Osteoblast (primary cell): ENCODE measurements at places on chromosomes 16 and 17. TPM values are rescaled to one million over a fixed set of nuclear protein-coding genes. Genes with fewer than 3 reads are reported as not detected.
A peak's percentile ranks its signal among the peaks of the same experiment; 100 is the strongest.

TBC1D3D gene
- total RNA-seq = not detected in 2 replicates

TAT gene
- total RNA-seq = under 0.01 TPM in 1 of 2 replicates, not detected in the other

SLC7A6OS gene
- 12.1 and 12.3 TPM in 2 replicates for total RNA-seq

HS3ST4 gene
- not detected in 2 replicates for total RNA-seq

BCO1 gene
- total RNA-seq = not detected in 2 replicates

NOB1 gene
- 35.5 and 36.2 TPM in 2 replicates for total RNA-seq

TSPOAP1 gene
- total RNA-seq = 3.8 and 4.3 TPM in 2 replicates

PLLP gene
- total RNA-seq = under 0.01 TPM in 2 replicates

- DNase-seq = no peak
These were observed 22.1 kb upstream of the FASN start for GRCh38 chr17:82120148-82120547.

DNA sequence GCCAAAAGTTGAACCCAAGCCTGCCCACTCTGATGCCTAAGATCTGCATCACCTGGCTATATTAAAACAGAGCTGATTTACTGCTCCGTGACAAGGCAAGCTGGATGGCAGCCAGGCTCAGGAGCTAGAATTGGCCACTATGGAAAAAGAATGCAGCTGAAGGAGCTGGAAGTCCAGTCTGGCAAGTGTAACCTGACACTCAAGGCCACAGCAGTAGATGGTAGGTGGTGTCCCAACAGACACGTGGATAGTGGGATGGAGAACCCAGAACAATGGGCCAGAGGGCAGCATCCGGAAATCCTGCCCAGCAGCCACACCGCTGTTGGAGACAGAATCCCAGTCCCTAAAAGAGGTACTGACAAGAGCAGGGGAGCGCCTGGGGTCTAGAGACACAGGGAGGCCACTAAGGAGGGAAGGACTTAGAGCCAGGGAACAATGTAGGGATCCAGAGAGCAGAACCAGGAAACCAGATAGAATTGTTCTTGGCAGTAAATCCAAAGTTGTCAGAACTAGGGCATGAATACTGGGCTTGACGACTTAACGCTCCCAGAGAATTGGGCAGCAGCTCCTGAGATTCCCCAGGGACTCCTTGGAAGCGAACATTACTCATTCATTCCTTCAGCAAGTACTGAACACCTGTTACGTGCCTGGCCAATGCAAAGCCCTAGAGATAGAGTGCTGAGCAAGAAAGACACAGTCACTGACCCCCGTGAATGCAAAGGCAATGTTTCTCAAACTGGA lies 85.7 kb downstream of the CDYL2 start:
- DNase-seq = no peak

GRCh38 chr17:59838052-59838916 lies 54.5 kb downstream of the TUBD1 start:
- no peak for DNase-seq

DNA sequence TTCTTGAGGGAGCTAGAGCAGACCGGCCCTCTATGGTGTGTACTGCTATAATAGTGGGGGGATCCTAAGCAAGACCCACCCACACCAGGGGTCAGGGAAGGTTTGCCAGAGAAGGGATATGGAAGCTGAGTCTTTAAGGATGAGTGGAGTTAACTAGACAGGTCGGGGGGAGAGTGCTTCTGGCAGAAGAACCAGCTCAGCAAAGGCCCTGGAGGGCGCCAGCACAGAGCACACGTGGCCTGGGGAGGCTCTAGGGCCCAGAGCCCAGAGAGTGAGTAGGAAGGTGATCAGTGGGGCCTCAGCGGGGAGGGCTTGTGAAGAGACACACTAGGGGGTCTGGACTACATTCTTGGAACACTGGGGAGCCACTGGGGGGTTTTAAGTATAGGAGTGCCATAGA lies 21.1 kb downstream of the NGFR start:
- DNase-seq = peak; percentile 62

- no peak for DNase-seq
These were observed 52.5 kb downstream of the LITAF start for GRCh38 chr16:11534262-11534661.

DNA sequence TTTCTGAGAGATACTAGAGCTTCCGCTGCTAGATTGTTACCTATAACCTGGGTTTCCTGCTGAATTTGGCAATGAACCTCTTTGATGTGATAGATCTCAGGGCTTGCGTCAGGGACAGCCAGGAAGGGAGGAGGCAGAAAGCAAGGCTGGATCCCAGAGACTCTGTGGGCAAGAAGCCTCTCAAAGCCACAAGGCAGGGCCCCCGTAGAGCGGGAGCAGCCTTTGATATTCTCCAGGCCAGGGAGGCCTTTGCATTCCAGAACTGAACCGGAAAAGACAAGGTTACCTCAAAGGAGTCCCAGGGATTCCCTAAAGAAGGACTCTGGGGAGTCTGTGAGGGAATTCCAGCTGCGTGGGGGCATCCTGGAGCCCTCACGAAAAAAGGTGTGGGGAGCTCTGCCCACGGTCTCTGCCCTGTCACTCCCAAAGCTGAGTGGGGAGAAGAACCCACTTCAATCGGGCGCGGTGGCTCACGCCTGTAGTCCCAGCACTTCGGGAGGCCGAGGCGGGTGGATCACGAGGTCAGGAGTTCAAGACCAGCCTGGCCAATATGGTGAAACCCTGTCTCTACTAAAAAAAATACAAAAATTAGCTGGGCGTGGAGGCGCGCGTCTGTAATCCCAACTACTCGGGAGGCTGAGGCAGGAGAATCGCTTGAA lies 14.3 kb upstream of the SCIMP start:
- DNase-seq = no peak

GRCh38 chr16:56558024-56558747 lies 6.7 kb upstream of the MT4 start:
- DNase-seq = peak; percentile 91

DNA sequence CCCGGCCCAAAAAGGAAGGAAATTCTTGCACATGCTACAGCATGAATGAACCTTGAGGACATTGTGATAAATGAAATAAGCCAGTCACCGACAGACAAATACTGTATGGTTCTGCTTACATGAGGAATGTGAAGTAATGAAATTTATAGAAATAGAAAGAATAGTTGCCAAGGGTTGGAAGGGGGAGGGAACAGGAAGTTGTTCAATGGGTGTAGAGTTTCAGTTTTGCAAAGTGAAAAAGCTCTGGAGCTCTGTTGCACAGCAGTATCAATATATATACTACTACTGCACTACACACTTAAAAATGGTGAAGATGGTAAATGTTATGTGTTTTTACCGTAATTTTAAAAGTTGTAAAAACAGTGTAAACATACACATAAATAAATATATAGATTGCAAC lies 43.7 kb downstream of the PKD1L3 start:
- no peak for DNase-seq

DNA sequence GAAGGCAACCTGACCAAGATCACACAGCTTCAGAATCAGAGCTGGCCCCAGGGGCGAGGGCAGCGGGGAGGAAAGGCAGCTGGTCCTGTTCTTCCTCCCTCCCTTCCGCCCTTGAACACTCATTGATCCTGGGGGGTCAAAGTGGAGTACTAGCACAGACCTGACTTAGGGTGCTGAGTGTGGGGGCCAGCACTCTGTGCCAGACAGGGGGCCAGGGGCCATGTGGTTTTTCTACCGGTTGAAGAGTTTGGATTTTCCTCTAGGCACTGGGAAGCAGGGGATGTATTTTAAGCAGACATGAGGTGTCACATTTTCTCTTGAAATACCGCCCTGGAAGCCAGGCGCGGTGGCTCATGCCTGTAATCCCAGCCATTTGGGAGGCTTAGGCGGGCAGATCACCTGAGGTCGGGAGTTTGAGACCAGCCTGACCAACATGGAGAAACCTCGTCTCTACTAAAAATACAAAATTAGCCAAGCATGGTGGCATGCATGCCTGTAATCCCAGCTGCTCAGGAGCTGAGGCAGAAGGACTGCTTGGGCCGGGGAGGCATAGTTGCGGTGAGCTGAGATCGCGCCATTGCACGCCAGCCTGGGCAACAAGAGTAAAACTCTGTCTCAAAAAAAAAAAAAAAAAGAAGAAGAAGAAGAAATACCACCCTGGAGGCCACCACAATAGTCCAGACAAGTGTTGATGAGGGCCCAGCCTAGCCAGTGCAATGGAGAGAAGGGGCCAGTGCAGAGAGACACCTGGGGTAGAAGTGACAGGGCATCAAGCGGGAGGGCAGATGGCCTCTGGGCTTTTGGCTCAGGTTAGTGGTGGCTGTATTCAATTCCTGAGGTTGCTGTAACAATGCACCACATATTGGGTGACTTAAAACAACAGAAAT lies 15.3 kb downstream of the OSBPL7 start:
- DNase-seq = no peak

DNA sequence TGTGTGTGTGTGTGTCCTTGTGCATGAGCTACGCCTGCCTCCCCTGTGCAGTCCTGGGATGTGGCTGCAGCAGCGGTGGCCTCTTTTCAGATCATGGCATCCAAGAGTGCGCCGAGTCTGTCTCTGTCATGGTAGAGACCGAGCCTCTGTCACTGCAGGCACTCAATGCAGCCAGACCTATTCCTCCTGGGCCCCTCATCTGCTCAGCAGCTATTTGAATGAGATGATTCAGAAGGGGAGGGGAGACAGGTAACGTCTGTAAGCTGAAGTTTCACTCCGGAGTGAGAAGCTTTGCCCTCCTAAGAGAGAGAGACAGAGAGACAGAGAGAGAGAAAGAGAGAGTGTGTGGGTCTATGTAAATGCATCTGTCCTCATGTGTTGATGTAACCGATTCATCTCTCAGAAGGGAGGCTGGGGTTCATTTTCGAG lies 22.5 kb downstream of the STAT5A start:
- DNase-seq = peak; percentile 48

GRCh38 chr16:47204736-47205504 lies 61.2 kb upstream of the NETO2 start:
- DNase-seq = no peak

- no peak for DNase-seq
These were observed 6.5 kb upstream of the QRICH2 start for GRCh38 chr17:76314392-76315227.

GRCh38 chr16:77540646-77541045 lies 105.8 kb upstream of the ADAMTS18 start:
- no peak for DNase-seq

DNA sequence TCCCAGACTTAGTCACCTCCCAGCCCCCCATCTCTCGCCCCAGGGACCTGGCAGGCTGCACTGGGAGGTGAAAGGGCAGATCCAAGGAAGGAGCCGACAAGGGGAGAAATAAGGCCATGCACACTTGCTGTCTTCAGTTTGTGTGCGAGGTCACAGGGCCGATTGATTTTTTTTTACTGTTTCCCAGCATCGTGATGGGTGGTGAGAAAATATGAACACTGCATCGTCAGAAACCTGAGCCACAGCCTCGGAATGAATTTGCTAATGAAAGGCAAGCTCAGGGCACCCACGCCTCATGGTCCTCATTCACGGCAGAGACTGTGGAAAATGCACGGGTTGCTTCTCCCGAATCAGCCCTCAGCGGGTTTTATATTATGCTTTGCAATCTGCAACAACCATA lies 98.0 kb downstream of the SOCS1 start:
- DNase-seq = no peak

DNA sequence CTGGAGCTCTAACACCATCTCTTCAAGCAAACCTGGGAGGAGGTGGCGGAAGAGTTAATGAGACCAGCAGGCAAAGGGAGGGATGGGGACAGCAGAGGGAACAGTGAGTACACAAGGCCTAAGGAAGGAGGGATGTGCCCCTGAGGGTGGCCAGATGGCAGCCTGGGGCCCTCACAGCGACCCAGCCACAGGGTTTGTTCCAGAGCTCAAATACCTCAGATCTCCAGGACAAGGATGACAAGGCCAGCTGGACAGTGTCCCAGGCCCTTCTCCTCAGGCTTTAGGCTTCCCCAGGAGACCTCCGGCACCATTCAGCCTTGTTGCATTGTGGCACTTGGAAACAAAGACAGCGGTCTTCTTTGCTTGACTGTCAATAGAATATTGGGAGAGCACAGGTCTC lies 14.9 kb downstream of the CDIP1 start:
- peak; percentile 6 for DNase-seq

DNA sequence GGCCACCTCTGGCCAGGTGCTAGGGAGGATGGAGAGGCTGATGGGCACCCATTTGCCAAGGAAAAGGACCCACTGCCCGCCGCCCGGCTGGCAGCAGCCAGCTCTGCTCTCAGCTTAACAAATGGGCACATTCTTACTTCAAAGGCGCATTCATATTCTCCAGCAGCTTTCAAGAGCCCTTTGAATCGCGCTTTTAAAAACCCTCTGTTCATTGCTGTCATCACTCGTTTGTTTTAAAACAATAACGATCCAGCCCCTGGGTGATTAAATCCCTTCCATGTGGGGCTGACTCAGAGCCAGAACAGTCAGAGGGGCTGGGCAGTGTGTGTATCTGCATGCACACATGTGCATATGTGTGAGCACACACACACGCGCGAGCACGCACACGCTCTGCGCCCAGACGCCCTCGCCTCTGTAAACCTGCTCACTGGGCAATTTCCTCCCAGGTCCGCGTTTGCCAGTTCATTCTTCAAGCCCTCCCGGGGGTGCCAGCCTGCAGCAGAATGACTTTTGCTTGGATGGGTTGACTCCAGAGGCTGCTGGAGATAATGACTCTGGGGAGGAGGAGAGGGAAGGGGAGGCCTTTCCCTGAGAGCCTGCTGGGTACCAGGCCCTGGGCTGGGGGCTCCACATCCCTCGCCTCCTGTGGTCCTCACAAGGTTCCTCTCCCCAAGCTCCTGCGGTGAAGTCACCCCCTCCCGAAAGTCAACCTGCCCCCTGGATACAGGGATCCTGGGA lies 133.1 kb downstream of the SDK2 start:
- peak; percentile 41 for DNase-seq

- DNase-seq = no peak
These were observed 12.7 kb downstream of the NDUFAF8 start for GRCh38 chr17:81251709-81252301.

GRCh38 chr17:8955021-8955959 lies 10.2 kb downstream of the PIK3R5 start:
- DNase-seq = no peak

DNA sequence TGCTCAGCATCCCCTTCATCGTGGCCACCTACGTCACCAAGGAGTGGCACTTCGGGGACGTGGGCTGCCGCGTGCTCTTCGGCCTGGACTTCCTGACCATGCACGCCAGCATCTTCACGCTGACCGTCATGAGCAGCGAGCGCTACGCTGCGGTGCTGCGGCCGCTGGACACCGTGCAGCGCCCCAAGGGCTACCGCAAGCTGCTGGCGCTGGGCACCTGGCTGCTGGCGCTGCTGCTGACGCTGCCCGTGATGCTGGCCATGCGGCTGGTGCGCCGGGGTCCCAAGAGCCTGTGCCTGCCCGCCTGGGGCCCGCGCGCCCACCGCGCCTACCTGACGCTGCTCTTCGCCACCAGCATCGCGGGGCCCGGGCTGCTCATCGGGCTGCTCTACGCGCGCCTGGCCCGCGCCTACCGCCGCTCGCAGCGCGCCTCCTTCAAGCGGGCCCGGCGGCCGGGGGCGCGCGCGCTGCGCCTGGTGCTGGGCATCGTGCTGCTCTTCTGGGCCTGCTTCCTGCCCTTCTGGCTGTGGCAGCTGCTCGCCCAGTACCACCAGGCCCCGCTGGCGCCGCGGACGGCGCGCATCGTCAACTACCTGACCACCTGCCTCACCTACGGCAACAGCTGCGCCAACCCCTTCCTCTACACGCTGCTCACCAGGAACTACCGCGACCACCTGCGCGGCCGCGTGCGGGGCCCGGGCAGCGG lies 3.2 kb downstream of the UTS2R start:
- DNase-seq = peak; percentile 81
